ENCODE measurements at places on chromosomes 1 and 21. TPM values are rescaled to one million over a fixed set of nuclear protein-coding genes. Genes with fewer than 3 reads are reported as not detected.

Gene HLX
- total RNA-seq, result 0.53 TPM

Gene SNRNP40
- total RNA-seq, result 53.4 TPM

Gene GBP7
- not detected for total RNA-seq

Gene ATAD3A
- 53.8 TPM for total RNA-seq

Gene GPX7
- 1.8 TPM for total RNA-seq

Gene SYPL2
- 0.19 TPM for total RNA-seq

GRCh38 chr1:90579212-90579802, 137.8 kb downstream of the BARHL2 start:
- no peaks in the 10 kb centered on the region for H3K36me3 ChIP-seq
- H3K4me3 ChIP-seq, result no peak overlapping the region
- no peaks in the 10 kb centered on the region for H3K27me3 ChIP-seq
- H3K27ac ChIP-seq, result no peak overlapping the region

DNA sequence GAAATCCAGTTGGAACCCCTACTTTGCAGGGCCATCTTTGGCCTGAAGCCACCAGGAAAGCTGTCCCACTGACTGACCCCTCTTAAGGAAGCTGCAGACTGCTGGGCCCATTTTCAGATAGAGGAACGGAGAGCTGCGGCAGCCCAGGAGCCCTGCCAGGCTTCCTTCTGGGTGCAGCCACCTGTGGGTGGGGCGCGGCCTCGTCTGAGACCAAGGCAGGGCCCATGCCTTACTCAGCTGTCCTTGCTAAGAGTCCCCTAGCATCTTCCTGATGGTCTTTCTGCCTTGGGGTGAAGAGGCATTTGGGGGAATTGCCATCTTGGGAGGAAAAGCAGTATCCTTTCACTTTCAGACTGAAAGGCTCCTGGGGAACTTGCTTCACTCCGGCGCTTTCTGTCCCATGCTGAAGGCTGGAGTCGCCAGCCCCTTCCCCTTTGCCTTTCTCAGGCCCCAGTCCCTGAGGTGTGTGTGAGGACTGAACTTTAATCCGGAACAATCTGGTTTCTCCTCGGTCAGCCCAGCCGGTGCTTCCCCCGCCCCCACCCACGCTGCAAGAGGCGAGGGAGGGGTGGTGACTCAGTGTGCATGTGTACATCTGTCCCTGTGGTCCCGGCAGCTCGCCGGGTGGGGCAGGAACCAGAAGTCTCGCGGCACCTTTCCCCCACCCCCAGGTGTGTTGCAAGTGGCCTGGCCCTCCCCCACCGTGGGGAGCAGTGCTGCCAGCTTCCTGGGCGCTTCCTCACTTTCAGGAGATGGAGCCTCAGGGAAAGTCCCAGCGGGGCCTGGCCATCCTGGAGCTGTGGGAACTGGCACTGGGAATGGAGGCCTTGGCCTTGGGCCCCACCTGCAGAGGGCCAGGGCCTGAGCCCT, 5.1 kb downstream of the ZC3H12A start:
- H3K36me3 ChIP-seq, result peaks cover 39% of the 10 kb centered on the region
- DNase-seq, result peak; percentile 85
- H3K27me3 ChIP-seq, result no peaks in the 10 kb centered on the region
- H3K4me1 ChIP-seq, result peaks cover 52% of the 10 kb centered on the region
- peak overlapping the region; percentile 99 for H3K27ac ChIP-seq

GRCh38 chr1:221741703-221742554, at the start of gene DUSP10:
TSS of gene DUSP10 (minus strand) at chr1:221742089. CDS start at chr1:221739744, 2,345 bp downstream.
- H3K4me1 ChIP-seq, result peaks cover 55% of the 10 kb centered on the region
- H3K4me3 ChIP-seq, result peak within 1 kb of the TSS; percentile 91
- peak; percentile 96 for DNase-seq

GRCh38 chr1:66400660-66401059, 133.3 kb upstream of the SGIP1 start:
- DNase-seq, result no peak
- H3K27me3 ChIP-seq, result no peaks in the 10 kb centered on the region
- no peaks in the 10 kb centered on the region for H3K36me3 ChIP-seq
- no peak overlapping the region for H3K27ac ChIP-seq

DNA sequence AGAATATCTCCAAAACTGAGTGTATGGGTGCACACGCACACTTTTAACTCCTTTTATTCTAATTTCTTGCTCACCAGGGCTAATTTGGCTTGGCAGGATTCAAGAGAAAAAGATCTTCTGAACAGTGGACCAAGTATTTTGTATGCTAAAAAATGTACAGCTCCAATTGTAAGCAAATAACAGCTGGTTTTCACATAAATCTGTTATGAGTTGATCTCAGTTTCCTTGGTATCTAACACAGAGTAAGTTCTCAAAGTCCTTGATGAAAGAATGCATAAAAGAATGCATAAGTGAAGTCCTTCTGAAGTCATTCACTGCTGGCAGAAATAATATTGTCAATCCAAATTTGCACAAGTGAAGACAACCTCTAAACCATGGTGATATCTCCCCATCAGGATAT, 213.0 kb downstream of the OMA1 start:
- no peaks in the 10 kb centered on the region for H3K27me3 ChIP-seq
- no peak overlapping the region for H3K27ac ChIP-seq
- no peak for DNase-seq
- H3K4me1 ChIP-seq, result no peaks in the 10 kb centered on the region
- no peak overlapping the region for H3K4me3 ChIP-seq

- H3K4me3 ChIP-seq, result peak within 1 kb of the TSS; percentile 39
- H3K27me3 ChIP-seq, result no peaks in the 10 kb centered on the region
- H3K27ac ChIP-seq, result peak within 1 kb of the TSS; percentile 78
- peaks cover 6% of the 10 kb centered on the region for H3K4me1 ChIP-seq
- DNase-seq, result no peak
Measured at GRCh38 chr1:113871597-113872113, at the start of gene PTPN22. TSS of gene PTPN22 (minus strand) at chr1:113871712.

DNA sequence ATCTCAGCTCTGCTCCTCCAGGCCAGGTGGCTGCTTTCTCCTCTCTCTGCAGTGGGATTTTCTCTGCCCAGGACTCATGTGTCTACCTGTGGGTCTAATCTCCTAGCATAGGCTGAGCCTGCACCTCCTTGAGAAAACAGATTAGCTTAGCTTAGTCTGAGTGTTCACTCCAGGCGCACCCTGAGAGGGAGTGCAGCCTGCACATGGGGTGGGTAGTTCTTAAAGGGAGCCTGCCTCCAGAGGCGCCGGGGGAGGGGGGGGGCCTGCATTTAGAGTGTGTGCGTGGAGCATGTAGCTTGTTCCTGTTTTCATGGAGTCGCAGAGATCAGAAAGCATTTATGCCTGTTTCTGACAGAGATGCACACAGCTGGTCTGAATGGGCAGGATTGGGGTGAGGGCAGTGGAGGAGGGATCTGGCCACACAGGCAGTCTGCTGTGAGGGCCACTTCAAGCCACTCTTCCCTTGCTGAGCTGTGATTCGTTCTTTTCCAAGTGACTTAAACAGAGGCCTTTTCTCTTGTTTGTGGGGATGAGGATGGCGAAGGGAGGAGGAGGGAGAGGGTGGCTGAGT, 45.2 kb downstream of the GALNT2 start:
- no peak overlapping the region for H3K27ac ChIP-seq
- no peak for DNase-seq
- no peak overlapping the region for H3K4me3 ChIP-seq
- H3K27me3 ChIP-seq, result no peaks in the 10 kb centered on the region

- peak overlapping the region; percentile 2 for H3K27ac ChIP-seq
- H3K4me3 ChIP-seq, result no peak overlapping the region
- no peak for DNase-seq
- peaks cover 10% of the 10 kb centered on the region for H3K36me3 ChIP-seq
- H3K27me3 ChIP-seq, result no peaks in the 10 kb centered on the region
Measured at GRCh38 chr21:43721939-43722338, 3.0 kb downstream of the PDXK start.

DNA sequence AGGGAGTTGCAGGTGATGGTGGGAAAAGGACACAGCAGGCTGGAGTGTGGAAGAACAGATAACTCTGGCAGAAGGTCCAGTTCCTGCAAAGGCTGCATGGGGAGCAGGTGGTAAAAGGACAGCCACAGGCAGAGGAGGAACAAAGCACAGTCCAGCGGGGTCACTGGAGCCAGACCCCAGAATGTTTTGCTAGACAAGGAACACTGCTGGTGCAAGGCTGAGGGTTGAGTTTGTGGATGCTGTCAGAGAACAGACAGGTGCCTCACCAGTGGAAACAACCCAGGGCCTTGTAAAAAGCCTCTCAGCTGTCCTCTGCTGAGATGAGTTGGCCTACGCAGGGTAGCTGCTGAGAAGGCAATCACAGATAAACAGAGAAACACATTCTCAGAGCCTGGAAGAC, 101.7 kb downstream of the SSBP3 start:
- H3K36me3 ChIP-seq, result no peaks in the 10 kb centered on the region
- no peak overlapping the region for H3K27ac ChIP-seq

DNA sequence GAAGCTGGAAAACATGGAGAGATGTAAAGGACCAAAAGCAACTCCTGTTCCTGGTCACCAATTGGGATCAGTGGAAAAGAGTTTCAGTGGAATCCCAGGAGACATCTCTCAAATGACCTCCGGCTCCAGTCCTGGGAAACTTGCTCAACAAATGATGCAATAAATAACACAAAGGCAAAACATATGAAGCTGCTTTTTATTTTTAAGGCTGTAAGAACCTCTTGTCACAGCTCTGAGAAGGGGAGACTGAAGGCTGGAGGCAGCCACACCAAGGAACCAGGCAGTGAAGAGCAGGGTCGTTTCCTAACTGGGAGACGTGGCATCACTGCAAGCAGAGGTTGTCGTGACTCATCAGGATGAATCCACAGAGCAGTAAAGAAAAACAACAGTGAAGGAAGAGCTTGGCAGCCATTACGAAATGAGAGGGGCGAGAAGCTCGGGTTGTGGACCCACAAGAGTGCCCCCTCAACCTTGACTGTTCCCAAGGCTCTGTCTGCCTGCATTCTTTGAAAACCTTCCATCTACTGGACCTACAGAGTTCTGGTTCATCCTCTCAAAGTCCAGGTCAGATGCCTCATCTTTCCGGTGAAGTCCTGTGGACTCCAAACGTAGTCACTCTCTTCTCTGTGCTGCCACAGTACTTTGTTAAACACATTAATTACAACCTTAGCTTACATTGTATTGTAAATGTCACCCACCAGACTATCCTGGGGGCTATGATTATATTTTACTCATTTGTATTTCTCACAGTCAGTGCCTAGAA, 32.1 kb downstream of the JAK1 start:
- no peak for DNase-seq
- H3K27me3 ChIP-seq, result no peaks in the 10 kb centered on the region
- H3K36me3 ChIP-seq, result no peaks in the 10 kb centered on the region

GRCh38 chr1:226946841-226947240, 6.7 kb downstream of the COQ8A start:
- no peak overlapping the region for H3K4me3 ChIP-seq
- no peak for DNase-seq
- no peak overlapping the region for H3K27ac ChIP-seq
- no peaks in the 10 kb centered on the region for H3K36me3 ChIP-seq
- H3K4me1 ChIP-seq, result peaks cover 10% of the 10 kb centered on the region

GRCh38 chr21:42225571-42226155, 6.7 kb downstream of the ABCG1 start:
- H3K4me1 ChIP-seq, result peaks cover 33% of the 10 kb centered on the region
- peaks cover 16% of the 10 kb centered on the region for H3K36me3 ChIP-seq

DNA sequence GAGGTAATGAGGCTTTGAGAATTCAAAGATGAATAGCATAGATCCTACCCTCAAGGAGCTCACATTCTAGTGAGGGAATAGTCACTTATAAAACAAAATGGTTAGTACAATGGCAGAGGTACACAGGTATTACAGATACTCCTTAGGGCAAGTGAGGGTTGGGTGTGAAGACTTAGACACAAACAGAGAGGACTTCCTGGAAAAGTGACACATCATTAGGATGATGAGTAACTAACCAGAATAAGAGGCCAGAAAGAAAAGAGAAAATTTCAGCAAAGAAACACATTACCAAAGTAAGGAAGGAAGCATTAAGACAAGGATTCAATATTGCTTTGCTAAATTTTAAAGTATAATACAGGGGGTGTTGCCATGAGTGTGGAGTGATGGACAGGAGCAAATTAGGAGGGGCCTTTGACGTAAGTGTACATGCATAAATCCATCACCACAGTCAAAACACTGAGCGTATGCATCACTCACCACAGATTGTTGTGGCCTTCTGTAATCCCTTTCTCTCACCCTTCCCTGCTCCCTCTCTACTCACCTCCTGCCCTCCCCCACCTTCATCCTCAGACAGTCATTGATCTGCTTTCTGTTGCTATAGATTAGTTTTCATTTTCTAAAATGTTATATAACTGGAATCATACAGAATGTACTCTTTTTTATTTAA, 7.9 kb downstream of the CD53 start:
- H3K27me3 ChIP-seq, result no peaks in the 10 kb centered on the region
- no peaks in the 10 kb centered on the region for H3K4me1 ChIP-seq
- no peak overlapping the region for H3K4me3 ChIP-seq
- no peak for DNase-seq
- no peaks in the 10 kb centered on the region for H3K36me3 ChIP-seq

DNA sequence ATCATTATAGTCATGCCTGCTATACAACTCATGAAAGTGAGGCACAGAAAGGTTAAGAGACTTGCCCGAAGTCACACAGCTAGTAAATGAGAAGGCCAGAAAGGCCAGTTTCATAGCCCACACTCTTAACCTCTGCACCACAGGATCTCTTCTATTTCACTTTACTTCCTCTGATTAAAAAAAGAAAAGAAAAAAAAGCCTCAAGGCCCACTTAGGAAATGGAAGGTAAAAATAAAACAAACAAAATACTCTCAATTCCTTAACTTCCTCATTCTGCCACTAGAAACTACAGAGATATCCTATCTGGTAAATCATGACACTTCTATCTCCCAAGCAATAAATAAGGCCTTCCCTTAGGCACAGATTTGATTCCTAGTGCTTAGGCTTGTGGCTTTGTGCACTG, 7.6 kb upstream of the ENAH start:
- no peak for DNase-seq
- no peak overlapping the region for H3K4me3 ChIP-seq
- no peaks in the 10 kb centered on the region for H3K27me3 ChIP-seq

- no peak overlapping the region for H3K4me3 ChIP-seq
- no peak for DNase-seq
- H3K36me3 ChIP-seq, result peaks cover 20% of the 10 kb centered on the region
- H3K27me3 ChIP-seq, result no peaks in the 10 kb centered on the region
Measured at GRCh38 chr1:1562556-1563195, 12.0 kb downstream of the SSU72 start.

- H3K36me3 ChIP-seq, result no peaks in the 10 kb centered on the region
- peak overlapping the region; percentile 17 for H3K27ac ChIP-seq
- no peak overlapping the region for H3K4me3 ChIP-seq
Measured at GRCh38 chr1:172895050-172895460, 155.7 kb downstream of the TNFSF18 start.

DNA sequence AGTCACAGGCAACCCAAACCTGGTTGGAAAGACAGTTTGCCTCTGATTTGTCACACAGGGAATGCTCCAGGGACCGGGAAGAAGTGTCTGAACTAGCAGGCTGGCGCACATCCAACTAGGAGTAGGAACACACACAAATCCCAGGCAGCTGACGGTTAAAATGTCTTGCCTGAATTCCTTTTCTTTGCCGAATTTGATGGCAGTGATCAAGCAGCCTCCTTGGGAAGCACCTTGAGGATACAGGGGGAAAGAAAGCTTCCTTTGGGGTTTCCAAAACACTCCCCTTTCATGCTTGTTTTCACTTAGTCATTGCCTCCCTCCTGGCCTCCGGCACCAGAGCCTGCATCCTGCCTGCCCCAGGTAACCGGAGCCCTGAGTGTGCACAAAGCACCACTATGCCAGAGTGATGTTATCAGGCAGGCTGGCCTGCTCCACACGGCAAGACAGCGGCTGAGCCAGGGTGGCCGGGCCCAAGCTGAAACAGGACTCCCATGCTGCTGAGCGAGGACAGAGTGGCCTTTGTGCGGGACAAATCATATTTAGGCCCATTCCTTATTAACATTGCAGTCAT, 193.8 kb downstream of the LMX1A start:
- no peaks in the 10 kb centered on the region for H3K36me3 ChIP-seq
- peaks cover 35% of the 10 kb centered on the region for H3K4me1 ChIP-seq
- no peak overlapping the region for H3K27ac ChIP-seq
- no peak for DNase-seq

- H3K4me1 ChIP-seq, result peaks cover 39% of the 10 kb centered on the region
- no peaks in the 10 kb centered on the region for H3K27me3 ChIP-seq
- H3K4me3 ChIP-seq, result no peak overlapping the region
- no peak for DNase-seq
Measured at GRCh38 chr1:157156058-157156541, 17.9 kb upstream of the ETV3 start.

All from esophagus squamous epithelium (tissue), 5 donors.